ENCODE measurements at places on chromosomes 7 and 10. TPM values are rescaled to one million over a fixed set of nuclear protein-coding genes. Genes with fewer than 3 reads are reported as not detected.

DNA sequence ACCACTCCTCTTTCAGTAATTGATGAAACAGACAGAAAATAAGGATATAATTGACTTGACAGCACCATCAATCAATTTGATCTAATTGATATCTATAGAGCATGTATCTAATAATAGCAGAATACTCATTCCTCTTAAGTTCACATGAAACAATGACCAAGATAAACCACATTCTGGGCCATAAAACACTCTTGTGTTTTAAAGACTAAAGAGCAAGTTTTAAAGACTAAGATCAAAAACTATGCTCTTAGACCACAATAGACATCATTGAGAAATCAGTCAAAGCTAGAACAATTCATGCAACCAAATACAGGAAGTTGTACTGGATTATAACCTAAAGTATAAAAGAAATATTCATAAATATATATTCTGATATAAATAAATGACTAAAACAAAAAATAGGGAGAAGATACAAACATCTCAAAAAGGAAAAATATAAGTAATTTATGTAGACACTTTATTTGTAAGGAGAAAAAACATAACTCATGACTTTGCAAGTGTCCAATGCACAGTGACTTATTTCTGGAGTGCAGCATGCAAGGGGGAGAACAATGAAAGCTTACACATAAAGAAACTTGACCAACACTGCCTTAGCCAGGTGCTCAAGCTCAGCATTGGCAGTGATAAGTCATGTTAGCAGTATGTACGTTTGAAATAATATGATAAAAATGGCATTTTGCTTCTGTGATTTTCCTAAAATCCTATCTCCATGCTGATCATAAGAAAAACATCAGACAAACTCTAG lies 312.7 kb upstream of the IGFBP3 start:
- no peak for DNase-seq

DNA sequence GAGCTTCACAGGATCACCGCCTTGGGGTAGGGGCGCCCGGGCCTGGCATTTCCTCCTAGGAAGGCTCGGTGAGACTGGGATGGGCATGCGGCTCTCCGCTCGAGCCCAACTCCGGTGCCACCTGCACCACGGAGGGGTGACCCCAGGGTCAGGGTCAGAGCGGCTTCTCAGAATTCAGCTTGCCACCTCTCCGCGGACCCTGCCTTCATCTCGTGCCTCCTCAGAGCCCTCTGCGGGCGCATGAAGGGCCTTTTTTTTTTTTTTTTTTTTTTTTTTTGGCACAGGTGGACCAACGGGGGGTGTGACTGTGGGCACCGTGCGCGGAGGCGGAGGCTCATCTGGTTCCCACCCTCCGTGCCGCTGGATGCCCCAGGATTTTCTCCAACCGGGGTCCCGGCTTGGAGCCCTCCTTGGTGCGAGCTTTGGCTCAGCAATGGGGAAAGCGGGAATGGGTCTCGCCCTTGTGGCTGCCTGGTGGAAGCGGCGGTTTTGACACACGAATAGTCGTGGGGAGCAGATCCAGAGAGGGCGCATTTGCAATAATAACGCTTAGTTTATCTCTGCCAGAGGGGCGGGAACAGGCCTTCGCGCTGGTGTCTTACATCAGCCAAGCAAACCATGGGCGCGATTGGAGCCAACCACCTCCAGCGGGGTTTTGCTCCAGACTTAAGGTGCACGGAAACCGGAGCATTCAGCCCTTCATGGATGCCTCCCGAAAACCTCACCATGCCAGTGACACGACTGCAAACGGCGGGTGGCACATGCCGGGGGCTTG lies 5.0 kb upstream of the TNRC18 start:
- peak; percentile 83 for DNase-seq

- DNase-seq, result no peak
Measured at GRCh38 chr10:73645251-73645650, 4.0 kb upstream of the MYOZ1 start.

DNA sequence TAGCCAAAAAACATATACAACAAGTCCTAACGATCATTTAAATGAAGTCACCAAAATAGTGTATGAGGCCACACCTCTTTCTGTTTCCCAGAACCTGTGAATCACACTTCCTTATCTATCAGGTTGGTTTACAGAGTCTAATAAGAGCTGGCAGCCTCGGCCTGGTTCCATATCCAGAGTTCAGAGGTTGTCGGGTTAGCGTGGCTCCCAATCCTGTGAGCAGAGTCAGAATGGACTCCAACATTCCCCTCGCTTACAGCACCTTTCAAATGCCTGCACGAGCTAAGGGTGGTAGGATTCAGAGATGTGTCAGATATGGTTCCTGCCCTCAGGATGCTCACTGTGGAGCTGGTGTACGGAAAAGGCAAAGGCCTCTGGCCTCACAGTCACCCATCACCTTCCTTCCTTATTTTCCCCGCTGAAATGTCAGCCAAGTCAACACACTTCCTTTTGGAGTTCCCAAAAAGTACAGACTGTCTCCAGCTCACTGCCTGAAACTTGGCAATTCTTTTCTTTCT lies 6.0 kb downstream of the IL15RA start:
- no peak for DNase-seq

GRCh38 chr10:60594476-60595051 lies 183.7 kb upstream of the CDK1 start:
- DNase-seq, result peak; percentile 4

DNA sequence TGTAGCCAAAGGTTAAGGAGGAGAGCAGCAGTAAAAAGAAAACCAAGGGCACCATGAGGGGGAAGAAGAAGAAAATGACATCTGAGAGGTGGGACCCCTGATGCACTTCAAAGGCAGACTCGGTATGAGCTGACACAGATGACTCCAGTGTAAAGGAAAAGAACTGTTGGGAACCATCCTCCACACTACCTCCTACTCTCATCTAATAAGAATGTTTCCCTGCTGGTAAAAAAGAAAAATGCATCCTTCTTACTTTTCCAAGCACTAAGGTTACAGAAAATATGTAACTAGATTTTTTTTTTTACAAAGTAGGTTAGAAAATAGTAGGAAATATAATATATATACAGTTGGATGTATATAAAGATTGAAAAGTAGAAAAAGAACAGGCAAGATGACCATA lies 16.9 kb downstream of the TAS2R41 start:
- no peak for DNase-seq

DNA sequence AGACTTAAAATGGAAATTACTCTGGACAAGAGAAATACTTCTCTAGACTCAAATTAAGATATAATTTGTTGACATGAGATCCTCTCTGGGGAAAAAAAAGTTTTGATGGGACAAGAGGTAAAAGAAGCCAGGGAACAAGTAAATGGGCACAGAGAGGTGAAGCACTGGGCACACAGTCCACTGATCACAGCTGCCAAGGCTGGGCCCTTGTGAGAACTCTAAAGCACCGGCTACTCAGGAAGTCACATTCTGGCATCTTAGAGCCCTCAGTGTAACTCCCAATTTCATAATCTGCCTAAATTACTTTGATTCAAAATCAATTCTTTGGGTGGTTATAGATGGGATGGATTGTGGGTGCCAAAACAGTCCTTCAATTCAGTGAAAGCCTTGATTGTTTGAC lies 123.2 kb upstream of the CACNA2D1 start:
- no peak for DNase-seq

DNA sequence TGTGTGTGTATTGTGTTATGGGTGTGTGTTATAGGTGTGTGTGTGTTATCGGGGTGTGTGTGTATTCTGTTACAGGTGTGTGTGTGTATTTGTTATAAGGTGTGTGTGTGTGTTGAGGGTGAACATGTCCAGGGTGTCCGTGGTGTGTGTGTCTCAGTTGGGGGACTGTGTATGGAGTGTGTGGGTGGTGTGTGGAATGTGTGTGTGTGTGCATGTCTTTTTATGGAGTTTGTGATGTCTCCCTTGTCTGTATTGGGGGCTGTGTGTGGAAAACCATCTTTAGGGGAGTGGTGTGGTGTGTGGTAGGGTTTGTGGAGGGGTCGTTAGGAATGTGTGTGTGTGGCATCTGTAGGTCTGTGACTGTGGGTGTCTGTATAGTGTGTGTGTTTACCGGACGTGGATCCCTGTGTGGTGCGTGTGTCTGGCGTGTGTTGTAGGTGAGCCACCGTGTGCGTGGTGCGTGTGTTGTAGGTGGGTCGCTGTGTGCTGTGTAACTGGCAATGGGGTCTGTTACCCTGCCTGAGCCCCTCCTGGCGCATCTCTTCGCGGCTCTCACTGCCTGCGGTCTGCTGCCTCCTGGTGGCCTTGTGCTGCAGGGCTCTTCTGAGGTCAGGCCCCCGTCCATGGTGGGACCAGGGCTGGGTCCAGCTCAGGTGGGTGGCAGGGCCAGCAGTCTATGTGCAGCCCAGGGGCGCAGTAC lies 61.7 kb downstream of the PALD1 start:
- no peak for DNase-seq

- peak; percentile 68 for DNase-seq
Measured at GRCh38 chr7:142629588-142630260, 119.5 kb upstream of the PRSS1 start.

- DNase-seq, result peak; percentile 5
Measured at GRCh38 chr7:105621617-105622016, 40.3 kb upstream of the EFCAB10 start.

DNA sequence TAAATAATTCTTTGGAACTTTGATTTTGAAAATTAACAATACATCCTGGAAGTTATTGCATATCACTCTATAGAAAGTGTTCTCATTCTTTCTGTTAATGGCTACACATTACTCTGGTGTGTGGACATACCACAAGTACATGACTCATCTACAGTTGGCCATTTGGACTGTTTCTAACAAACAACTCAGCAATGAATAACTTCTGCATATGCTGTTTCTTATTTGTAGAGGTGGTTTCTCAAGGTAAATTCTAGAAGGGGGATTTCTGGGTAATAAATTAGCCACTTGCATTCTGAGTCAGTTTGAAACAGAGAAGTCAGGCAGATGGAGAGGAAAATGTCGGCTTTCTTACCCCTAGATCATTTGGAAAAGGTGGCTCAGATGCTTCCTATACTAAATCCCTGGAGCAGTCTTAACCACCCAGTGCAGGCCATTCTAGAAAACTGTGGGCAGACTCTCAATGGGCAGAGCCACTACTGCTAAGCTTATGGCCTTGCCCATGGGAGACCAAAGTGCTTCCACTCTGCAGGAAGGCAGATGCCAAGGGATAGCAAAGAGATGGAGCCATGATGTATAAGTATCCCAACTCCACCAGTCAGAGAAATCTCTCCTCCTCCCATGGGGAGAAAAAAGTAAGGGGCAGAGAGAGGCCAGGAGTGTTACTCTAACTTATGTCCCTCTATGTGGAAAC lies 194.0 kb upstream of the PLPP4 start:
- DNase-seq, result peak; percentile 24

DNA sequence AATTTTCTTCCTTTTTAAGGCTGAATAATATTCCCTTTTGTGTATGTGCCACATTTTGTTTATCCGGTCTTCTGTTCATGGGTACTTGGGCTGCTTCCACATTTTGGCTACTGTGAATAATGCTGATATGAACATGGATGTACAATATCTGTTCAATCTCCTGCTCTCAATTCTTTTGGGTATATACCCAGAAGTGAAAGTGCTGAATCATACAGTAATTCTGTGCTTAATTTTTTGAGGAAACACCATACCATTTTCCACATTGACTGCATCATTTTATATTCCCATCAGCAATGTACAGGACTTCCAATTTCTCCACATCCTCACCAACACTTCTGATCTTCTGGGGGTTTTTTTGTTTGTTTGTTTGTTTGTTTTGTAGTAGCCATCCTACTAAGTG lies 135.0 kb upstream of the INHBA start:
- DNase-seq, result no peak

DNA sequence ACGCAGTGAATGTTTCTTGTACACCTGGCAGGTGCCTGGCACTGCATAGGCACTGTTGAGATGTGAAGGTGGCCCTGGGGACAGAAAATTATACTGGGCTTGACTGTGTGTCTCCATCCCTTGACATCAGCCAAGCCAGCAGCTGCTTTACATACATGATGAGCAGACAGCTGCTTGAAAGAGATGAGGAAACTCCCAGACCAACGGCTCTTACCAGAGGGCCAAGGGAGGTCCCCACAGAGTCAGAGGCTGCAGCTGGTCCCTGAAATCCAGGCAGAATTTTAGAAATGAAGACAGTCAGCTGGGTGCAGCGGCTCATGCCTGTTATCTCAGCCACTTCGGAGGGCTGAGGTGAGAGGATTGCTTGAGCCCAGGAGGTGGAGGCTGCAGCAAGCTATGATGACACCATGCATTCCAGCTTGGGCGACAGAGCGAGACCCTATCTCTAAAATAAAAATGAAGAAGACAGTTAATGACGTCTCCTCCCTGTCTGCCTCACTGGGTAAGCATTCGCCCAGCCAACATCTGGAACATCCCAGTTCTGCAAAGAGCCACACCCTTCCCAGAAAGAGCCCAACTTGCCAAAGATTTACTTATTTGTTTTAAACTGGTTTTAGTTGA lies 17.6 kb downstream of the LIMK1 start:
- no peak for DNase-seq

DNA sequence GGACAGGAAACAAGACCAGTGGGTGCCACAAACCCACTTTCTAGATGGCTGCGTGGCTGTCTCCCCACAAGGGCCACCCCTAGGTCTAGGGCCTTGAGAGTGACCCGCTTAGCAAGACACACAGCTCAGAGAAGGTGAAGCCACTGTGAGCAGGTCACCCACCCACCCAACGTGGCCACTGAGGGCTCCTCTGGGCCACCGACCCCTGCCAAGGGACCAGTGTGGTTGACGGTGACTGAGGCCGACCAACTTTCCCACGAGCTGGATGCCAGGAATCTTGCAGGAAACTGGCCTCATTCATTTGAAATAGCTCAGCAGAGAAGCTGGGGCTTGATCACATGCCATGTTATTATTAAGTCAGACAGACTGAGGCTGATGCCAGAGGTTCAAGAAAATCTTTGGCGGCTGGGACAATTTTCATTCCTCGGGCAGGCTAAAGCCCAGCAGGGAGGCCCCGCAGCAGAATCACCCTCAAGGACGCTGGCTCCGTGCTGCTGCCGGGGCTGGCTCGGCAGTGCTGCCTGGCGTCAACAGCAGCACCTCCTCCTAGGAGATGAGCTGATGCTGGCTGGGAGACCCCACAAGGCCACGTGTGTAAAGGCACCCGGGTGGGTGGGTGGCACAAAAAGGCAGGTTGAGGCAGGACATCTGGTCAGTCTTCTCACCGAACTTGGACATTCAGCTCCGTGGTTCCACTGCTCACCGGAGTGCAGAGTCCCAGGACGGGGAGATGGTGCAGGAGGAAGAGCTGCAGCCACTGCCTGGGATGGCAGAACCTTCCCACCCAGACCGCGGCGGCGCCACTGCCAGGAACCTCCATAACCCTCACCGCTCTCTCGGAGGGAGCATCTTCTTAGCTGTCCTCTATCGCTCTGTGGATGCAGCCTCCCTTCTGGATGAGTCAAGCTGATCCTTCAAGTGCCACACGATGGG lies 57.8 kb downstream of the ZRANB1 start:
- DNase-seq, result peak; percentile 42

TAS2R41 gene
- not detected for total RNA-seq

CLRN3 gene
- total RNA-seq, result not detected

LRRC27 gene
- 6.2 TPM for total RNA-seq

LGI1 gene
- total RNA-seq, result not detected

ELMO1 gene
- not detected for total RNA-seq

TMEM196 gene
- not detected for total RNA-seq

MYOZ1 gene
- 2.1 TPM for total RNA-seq

FOXP2 gene
- 0.14 TPM for total RNA-seq

CALHM1 gene
- total RNA-seq, result not detected

ACSM6 gene
- total RNA-seq, result not detected
